ENCODE measurements at places on chromosomes 6 and 20. TPM values are rescaled to one million over a fixed set of nuclear protein-coding genes. Genes with fewer than 3 reads are reported as not detected.

- DNase-seq = no peak
Measured at GRCh38 chr20:3909952-3910366, 20.8 kb downstream of the PANK2 start.

GRCh38 chr20:51221791-51222408, 199.0 kb upstream of the KCNG1 start:
- peak; percentile 72 for DNase-seq

- DNase-seq = no peak
Measured at GRCh38 chr20:14866841-14867514, 529.6 kb upstream of the FLRT3 start.

GRCh38 chr6:42227173-42227850, 9.7 kb upstream of the MRPS10 start:
- DNase-seq = no peak

GRCh38 chr6:93086351-93086750, 333.0 kb downstream of the EPHA7 start:
- peak; percentile 8 for DNase-seq

DNA sequence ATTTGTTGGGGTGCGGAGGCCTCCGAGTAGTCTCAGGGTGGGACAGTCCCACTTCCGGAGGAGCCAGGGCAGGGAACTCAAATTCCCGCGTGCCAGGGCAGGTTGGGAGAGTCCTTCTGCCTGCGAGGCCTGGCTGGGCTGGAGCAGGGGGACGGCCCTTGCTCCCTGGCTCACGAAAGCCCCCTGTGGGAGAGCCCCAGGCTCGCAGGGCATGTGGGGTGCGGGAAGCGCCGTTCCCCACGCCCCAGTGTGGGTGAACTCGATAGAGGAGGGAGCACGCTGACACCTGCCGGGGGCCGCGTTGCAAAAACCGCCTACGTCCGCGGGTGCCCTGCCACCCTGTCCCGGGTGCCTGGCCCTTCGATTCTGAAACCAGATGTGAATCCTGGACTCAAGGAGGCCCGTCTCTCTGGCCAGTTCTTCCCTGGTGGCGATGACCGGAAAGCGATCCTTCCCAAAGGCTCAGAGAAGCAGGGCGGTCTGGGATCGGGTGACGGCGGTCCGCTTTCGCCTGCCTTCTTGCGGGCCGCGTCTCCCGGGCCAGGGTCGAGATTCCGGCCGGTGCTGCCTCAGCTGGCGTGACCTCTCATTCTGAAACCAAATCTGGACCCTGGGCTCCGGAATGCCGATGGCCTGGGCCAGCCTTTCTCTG, 1846.5 kb upstream of the DEFB115 start:
- DNase-seq = no peak

GRCh38 chr20:63742381-63743024, 2.9 kb downstream of the SLC2A4RG start:
- no peak for DNase-seq

DNA sequence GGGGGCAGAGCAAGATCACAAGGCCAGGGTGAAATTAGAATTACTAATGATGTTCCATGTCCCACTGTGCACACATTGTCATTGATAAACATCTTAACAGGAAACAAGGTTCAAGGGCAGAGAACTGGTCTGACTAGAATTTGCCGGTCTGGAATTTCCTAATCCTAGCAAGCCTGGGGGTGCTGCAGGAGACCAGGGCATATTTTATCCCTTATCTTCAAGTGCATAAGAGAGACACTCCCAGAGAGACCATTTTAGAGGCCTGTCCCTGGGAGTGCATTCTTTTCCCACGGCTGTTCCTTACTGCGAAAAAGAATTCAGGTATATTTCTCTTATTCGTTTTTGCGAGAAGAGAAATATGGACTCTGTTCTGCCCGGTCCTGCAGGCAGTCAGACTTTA, 41.5 kb downstream of the CD83 start:
- peak; percentile 51 for DNase-seq

DNA sequence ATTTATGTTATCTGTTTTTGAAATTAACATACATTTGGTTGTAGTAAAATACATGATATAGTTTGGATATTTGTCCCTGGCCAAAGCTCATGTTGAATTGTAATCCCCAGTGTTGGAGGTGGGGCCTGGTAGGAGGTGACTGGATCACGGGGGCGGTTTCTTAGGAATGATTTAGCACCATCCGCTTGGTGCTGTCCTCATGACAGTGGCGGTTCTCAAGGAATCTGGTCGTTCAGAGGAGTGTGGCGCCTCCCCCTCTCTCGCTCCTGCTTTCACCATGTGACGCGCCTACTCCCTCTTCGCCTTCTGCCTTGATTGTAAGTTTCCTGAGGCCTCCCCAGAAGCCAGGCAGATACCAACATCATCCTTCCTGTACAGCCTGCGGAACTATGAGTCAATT, 29.0 kb downstream of the CTCFL start:
- DNase-seq = no peak

- DNase-seq = peak; percentile 70
Measured at GRCh38 chr6:6890400-6890858, 217.3 kb upstream of the RREB1 start.

GRCh38 chr20:50234288-50234687, 43.7 kb downstream of the CEBPB start:
- no peak for DNase-seq

DNA sequence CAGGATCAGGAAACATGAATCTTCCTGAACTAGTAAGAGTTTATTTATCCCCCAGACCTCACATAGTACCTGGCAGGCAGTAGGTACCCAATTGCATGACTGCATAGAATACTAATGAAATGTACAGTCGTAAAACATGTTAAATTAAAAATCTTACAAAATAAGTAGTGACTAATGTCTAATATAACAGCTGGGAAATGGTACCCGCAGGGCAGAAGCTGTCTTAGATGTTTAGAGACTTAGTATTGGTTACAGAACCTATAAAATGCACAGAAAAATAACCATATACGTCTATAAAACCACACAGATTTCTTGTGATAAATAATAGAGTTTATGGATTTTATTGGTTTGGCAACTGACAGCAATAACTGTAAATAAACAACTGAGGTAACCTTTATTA, 139.1 kb upstream of the GMDS start:
- DNase-seq = no peak

- no peak for DNase-seq
Measured at GRCh38 chr6:146938266-146938665, 266.0 kb upstream of the STXBP5 start.

- no peak for DNase-seq
Measured at GRCh38 chr6:24378473-24379097, 20.7 kb upstream of the DCDC2 start.

DNA sequence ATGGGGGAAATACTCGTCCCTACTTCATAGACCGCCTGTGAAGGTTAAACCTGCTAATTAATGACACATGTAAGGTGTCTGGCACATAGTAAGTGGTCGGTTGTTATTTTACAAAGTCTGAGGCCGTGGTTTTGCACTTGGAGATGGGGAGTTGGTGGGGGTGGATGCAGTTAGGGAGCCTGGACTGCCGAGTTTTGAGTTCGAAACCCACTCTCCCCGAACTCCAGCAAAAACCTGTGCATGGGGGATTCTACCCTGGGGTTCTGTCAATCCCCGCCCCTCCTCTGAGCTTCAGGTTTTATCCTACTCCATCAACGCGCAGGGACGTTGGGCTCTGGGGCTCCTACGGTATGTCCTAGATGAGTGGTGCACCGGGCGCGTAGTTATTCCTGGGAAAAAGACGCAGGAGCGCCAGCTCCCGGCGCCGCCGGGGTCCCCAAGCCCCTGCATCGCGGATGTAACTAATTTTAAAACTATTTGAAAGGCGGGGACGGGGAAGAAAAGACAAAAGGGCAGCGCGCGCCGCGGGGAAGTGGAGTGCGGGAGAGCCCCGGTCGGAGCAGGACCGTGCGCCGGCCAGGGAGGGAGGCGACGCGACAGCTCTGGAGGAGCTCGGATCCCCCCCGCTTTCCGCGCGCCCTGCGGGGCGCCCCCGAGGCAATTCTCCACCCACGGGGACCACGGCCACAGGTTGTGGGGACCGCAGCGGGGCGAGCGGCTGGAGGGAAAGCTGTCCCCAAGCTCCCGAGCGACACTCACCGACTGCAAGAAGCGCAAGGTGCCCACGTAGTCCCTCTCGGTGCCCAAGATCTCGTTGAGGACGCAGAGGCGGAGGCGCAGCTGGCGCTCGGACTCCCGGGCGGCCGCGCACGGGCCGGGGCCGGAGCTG, 672 bp downstream of the PREX1 start:
- DNase-seq = peak; percentile 71

DNA sequence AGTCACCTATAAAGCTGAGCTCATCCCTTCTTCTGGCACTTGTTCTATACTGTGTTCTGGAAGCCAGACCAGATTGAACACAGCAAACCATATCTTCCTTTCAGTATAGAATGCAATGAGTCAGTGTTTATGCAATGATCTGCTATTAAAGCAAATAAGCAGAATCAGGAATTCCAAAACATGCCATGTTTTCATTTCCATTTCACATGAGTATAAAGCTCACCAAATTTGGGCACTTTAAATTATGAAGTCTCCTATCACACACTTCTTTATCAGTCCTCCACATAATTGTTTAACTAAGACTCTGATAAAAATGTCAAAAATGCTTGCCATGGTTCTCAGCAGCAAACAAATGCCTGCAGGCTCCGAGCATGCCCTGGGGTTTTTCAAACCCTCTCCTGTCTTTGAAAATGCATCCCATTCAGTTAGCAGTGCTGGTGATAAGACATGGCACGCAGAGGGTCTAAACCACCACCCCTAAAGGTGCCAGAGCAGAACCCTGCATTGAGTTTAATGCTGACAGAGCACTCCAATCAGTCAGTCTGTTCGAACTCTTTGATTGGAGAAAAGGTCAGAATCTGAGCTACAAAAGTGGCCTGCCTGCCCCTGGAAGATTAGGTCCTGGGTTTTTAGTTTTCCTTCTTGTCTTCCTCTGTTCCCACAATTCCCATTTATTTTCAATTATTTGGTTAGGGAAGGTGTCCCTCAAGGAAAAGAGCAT, 234.1 kb downstream of the GMPR start:
- DNase-seq = no peak

DNA sequence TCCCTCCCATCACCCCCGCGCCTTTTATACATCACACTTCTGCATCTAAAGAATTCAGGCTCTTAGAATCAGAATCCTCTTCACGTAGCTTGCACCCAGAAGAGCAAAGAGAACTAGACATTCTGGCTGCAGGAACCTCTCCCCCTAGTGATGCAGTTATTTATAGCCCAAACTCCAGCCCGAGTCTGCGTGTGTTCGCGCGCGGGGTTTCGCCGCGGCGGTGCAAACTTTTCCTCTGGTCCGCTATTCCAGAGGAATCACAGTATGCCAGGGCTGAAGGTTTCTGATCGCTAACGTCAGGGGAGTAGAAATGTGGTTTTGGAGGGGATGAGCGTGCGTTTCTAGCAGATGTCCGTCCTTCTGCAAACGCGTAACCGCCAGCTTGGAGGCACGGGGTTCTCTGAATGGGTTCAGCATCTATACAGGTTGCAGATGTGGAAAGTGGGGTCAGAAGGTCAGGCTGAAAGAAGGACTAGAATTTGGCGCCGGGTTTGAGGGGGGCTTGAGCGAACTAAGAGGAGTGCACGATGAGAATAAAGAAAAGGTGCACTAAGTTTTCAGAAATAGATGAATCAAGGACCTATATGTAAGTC, 1.8 kb downstream of the EPHA7 start:
- DNase-seq = no peak

- DNase-seq = no peak
Measured at GRCh38 chr6:16844183-16844582, 82.9 kb upstream of the ATXN1 start.

DNA sequence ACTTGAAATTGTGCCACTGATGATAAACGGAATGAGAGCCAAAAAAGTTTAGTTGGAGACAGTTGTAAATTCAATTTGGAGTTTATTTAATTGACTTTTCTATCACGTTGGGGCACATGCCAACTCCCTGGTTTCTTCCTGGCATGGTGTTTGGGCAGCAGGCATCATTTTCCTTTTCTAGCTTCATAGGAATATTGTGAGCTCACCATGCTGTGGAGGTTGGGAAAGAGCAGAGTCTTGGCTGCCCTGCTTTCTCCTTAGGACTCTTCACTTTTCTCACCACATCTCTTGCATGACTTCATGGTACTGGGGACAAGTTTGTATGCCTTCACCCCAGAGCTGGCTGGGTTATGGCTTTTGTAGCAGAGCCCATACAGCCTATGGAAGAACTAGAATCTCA, 6.4 kb downstream of the SCAND1 start:
- DNase-seq = no peak

GRCh38 chr20:33674294-33675135, at the start of gene NECAB3:
Gene NECAB3 (minus strand): TSS chr20:33674428. CDS start chr20:33674352, 76 bp downstream.
- DNase-seq = peak; percentile 84

- DNase-seq = no peak
Measured at GRCh38 chr6:137099689-137100403, 55.1 kb upstream of the IL20RA start.

CCDC170 gene
- not detected for total RNA-seq

KCNQ2 gene
- 61.7 TPM for total RNA-seq

CSNK2A1 gene
- 252 TPM for total RNA-seq

ZNF165 gene
- total RNA-seq = 5.5 TPM

SMOC2 gene
- 6.5 TPM for total RNA-seq

PKIB gene
- 170 TPM for total RNA-seq

B3GALT4 gene
- total RNA-seq = 1.0 TPM

MMP24 gene
- 24.5 TPM for total RNA-seq

GFOD1 gene
- total RNA-seq = 13.1 TPM

MYBL2 gene
- total RNA-seq = 95.3 TPM

SLC2A10 gene
- 14.6 TPM for total RNA-seq

CDH26 gene
- 2.8 TPM for total RNA-seq

OPRL1 gene
- 1.1 TPM for total RNA-seq

SLC25A27 gene
- 16.2 TPM for total RNA-seq

GTSF1L gene
- total RNA-seq = not detected

RTF2 gene
- 41.1 TPM for total RNA-seq

FOXQ1 gene
- not detected for total RNA-seq

LGSN gene
- total RNA-seq = 0.45 TPM
